NK-92 treated with Interleukin-12 subunit alpha and Interleukin-12 subunit beta, amount 100 ng/mL, for 24 hours (cell line): ENCODE measurements at places on chromosomes 1 and 21.

- DNase-seq, result no peak
Observed at GRCh38 chr1:8002921-8003320, 23.2 kb downstream of the ERRFI1 start.

GRCh38 chr1:167099851-167100250 is 6.0 kb downstream of the STYXL2 start:
- no peak for DNase-seq

DNA sequence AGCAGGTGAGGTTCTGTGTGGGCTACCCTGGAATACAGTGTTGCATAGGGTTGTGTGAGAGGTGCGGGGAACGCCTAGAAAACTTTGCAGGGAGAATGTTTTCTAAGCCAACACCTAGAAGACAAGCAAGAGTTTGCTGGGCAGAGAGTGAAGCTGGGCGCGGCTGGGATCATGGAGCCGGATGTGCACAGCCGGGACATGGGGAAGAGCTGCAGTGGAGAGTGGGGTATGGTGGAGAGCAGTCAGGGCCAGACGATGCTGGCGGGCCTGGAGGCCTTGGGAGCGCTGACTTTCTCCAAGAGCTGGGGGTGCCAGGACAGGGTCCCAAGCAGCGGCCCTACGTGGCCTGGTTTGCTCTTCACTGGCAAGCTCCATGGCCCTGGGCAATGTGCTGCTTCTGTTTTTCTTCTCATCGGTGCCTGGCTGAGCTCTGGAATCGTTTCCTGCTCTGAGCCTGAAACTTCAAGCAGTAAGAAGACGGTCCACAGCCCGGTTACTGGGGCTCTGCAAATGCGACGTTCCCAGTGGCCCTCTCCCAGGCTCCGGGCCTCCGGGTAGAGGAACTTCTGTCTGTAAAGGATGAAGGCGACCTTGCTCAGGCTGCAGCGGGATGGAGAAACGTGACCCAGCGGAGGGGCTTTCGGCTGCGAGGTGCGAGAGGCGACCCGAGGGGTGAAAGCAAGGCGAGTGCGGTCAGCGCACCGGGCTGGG is 51.9 kb upstream of the CD34 start:
- DNase-seq, result no peak

DNA sequence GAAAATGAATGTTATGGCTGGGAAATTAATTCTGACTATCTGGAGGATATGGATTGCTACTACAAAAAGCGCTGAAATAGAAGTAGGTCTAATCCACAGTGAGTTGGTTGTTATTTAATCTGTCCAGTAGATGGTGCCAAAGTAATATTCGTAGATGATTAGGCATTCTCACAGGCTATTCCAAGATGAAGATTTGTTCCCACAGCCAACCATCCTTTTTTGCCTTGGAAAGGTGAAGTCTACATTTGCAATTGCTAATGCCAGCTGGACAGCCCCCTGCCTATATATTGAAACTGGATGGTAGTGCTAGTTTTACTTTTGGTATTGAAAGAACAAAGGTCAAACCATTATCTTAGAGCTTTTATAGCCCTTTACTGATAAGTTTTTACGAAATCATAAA is 43.8 kb downstream of the RBM11 start:
- DNase-seq, result no peak

- DNase-seq, result no peak
Observed at GRCh38 chr21:34795175-34795547, 126.4 kb downstream of the CLIC6 start.

DNA sequence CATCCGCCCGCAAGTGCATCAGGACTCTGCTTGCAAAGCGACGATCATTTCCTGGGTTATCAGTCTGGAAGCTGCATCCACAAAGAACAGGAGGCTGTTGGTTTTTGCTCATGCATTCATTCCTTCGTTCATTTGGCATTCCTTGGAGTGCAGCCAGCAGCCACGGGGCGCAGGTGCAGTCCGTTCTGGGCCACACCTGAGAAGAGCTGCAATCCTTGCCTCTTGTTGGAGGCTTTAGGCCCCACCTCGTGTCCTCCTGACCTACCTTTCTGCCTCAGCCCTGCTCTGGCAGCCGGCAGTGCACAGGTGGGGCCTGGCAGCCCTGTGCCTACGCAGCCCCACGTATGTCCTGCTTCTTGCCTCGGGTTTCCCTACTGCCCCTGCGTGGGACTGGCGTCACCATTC is 19.6 kb upstream of the C2CD2 start:
- no peak for DNase-seq

GRCh38 chr1:238319957-238320356 is 429.2 kb upstream of the ZP4 start:
- DNase-seq, result no peak

- DNase-seq, result no peak
Observed at GRCh38 chr1:29695036-29695435, 458.7 kb downstream of the PTPRU start.

GRCh38 chr1:41333146-41333784 is 28.0 kb upstream of the FOXO6 start:
- no peak for DNase-seq

DNA sequence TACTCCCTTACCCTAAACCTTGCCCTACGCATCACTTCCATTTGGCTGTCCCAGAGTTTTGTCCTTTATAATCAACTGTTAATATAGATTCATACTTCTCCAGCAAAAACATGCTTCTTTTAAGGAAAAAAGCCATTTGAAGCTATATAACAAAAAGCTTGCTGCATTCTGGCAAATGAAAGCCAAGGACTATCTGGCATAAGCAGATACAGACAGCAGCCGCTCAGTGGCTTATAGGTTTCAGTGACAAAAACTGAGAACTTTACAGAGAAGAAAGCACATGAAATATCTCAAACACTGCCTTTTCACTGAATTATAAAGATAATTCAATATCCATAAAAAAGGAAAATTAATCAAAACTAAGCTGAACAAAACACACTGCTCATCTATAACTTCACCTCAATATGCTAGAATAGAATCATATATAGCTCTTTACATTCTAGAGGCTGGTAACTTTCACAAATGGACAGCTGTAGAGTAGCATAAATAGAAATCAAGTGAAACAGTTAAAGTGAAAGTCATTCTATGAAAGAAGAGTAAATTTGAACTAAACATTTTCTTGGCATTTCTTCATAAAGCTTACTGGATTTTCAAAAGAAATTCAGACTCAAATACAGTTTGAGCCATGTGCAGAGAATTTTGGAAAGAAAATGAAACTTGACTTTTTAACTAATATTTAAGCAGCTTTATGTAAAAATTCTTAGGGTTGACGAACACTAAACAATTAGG is 19.6 kb downstream of the CDC42BPA start:
- no peak for DNase-seq
